Left ventricle myocardium superior (tissue), 1 donor: ENCODE measurements at places on chromosomes 2 and 18. TPM values are rescaled to one million over a fixed set of nuclear protein-coding genes. Genes with fewer than 3 reads are reported as not detected.

DNA sequence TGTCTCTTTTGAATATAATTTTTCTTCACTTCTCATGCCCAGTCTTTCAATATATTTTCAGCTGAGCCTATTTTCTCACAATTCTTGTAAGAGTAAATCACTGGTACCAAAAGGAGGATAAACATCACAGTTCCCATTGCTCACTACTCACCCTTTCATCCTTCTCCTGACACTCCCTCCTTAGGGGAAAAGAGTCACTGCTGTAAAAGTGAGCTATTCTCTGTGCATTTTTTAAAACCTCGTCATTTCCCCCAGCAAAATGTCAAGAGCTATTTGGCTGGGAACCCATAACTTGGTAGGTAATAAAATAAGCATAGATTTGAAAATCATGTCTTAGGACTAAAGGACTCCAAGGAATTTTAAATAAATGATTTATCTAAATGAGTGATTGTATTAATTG lies 340.1 kb upstream of the GYPC start:
- DNase-seq, result no peak

Gene ITPRIPL1
- 1.3 TPM for total RNA-seq

DNA sequence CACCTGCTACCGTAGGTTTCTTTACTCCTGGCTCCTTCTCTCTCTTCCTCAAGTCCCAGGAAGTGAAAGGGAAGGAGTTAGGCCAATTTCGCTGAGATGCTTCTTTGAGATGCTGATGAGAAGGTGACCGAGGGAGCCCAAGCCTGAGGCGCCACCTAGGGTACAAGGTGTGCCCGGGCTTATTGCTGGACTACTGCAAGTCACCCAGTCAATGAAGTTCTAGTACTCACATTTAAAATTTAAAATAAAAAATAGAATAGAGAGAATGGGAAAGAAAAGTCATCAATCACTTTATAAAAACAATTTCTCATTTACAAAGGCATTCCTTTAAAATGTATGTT lies 45.3 kb downstream of the ACAA2 start:
- peak; percentile 59 for DNase-seq

Gene HJURP
- total RNA-seq, result 0.52 TPM

Gene FAM124B
- 1.2 TPM for total RNA-seq

GRCh38 chr2:44844651-44845270 lies 96.7 kb upstream of the SIX3 start:
- no peak for DNase-seq

Gene GPR17
- total RNA-seq, result 0.25 TPM

- no peak for DNase-seq
Measured at GRCh38 chr2:121171625-121172119, 113.3 kb downstream of the TFCP2L1 start.

DNA sequence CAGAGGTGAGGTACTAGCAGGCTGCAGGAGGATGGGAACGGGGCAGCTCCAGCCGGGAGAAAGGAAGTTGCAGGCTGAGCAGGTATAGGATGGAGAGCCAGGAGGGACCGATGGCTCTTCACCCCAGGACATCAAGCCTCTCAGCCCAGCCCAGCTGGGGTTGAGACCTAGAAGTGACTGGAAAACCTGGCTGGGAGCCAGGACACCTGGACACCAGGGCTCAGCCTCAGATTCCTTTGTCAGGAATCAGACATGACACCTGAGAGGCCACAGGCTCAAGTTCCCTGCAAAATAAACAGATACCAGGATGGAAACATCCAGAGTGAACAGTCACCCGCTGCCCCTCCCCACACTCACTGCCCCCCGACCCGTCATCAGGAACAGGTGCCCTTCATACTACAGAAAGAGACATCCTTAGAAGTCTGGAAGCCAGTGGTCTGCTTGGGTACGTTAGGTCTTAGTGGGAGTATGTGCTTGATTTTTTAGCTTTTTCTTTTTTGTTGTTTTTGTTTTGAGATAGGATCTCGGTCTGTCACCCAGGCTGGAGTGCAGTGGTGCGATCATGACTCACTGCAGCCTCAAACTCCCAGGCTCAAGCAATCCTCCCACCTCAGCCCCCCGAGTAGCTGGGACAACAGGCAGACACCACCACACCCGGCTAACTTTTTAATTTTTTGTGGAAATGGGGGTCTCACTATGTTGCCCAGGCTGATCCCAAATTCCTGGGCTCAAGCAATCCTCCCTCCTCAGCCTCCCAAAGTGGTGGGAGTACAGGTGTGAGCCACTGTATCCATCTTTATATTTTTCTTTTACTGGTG lies 95.7 kb upstream of the STPG4 start:
- no peak for DNase-seq

GRCh38 chr2:224136396-224136795 lies 97.3 kb upstream of the SERPINE2 start:
- DNase-seq, result no peak

- DNase-seq, result peak; percentile 72
Measured at GRCh38 chr2:190407662-190408537, at the start of gene MFSD6. MFSD6 (plus strand) TSS chr2:190408355; CDS start chr2:190436030, 27,675 bp downstream.

DNA sequence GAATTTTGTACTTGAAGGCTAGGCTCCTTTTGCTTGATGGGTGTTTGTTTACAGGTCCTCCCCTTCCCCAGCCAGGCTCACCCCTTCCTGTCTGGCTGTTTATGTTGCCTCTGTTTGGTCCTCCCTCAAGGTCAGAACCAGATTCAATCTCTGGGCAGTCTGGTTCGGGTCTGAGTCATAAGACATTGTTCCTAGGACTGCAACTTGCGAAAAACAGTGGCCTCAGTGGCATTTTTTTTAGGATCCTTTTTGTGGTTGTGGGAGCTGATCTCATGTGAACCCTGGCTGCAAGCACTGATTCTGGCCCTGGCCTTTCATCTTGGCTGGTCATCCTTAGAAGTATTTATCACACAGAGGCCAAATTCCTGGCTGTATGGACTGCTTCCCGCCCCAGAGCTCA lies 370.4 kb downstream of the CLIP4 start:
- no peak for DNase-seq

- DNase-seq, result no peak
Measured at GRCh38 chr2:227389661-227390060, 1.9 kb upstream of the SCYGR1 start.

GRCh38 chr2:203682688-203683130 lies 23.7 kb upstream of the CD28 start:
- DNase-seq, result no peak

DNA sequence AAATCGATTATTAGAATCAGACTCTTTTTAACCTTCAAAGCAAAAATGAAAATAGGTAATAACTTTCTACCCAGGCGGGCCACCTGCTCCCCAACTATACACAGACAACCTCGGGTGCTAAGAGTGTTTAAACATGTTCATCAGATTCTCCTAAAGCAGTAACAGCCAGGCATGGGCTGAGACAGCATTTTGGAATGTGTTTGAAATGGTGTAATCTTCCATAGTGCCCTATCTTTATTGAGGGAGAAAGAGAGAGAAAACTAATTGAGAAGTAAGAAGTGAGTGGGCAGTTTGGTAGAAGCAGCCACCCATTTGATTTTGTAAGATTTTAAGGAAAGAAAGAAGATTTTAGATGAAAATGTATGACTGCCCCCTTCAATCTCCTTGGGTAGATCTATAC lies 196.1 kb upstream of the CTAGE1 start:
- no peak for DNase-seq

- no peak for DNase-seq
Measured at GRCh38 chr2:158761621-158762020, 33.5 kb upstream of the DAPL1 start.

- no peak for DNase-seq
Measured at GRCh38 chr18:75253784-75254183, 43.2 kb downstream of the TSHZ1 start.

- DNase-seq, result no peak
Measured at GRCh38 chr2:145235312-145235711, 715.4 kb upstream of the ZEB2 start.

Gene SMAD7
- 13.8 TPM for total RNA-seq

GRCh38 chr18:59024829-59025228 lies 114.9 kb upstream of the SEC11C start:
- DNase-seq, result peak; percentile 44

- no peak for DNase-seq
Measured at GRCh38 chr2:233270366-233270765, 18.9 kb downstream of the ATG16L1 start.

Gene DNER
- total RNA-seq, result 1.6 TPM

DNA sequence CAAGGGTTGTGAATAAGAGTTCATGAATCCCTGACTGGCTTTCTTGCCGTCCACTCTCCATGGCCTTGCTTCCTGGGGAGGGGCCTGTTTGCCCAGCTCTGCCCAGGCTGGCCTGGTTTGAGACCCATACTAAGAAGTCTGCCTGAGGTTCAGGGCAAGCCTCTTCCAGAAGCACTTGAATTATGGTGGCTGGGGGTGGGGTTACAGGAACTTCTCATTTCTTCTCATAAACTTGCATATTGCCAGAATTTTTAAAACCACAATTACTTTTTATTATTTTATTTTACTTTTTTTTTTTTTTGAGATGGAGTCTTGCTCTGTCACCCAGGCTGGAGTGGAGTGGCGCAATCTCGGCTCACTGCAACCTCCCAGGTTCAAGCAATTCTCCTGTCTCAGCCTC lies 42.0 kb downstream of the GORASP2 start:
- no peak for DNase-seq

Gene SFT2D3
- 3.1 TPM for total RNA-seq

DNA sequence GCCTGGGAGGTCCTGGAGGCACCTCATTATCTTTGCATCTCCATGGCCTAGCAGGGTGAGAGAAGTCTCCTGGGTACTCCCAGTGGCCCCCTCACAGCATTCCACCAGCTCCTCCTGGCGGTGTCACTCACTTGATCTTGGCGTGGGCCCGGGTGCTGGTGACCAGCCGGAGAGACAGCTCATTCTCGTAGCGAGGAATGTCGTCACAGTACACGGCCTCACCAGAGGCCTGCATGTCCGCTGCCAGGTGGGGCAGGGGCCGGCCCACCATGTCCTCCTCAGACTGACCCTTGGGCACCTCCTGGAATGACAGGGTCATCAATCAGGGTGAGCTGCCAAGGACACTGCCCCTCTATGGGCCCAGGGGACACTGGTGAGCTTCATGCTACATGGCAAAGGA lies 42.4 kb downstream of the XDH start:
- no peak for DNase-seq

GRCh38 chr2:1233281-1233680 lies 180.0 kb upstream of the TPO start:
- no peak for DNase-seq

Gene KCNS3
- 4.9 TPM for total RNA-seq

GRCh38 chr2:221095356-221095755 lies 476.7 kb downstream of the EPHA4 start:
- no peak for DNase-seq

- DNase-seq, result no peak
Measured at GRCh38 chr2:138676619-138677021, 103.6 kb downstream of the NXPH2 start.
